ENCODE measurements at places on chromosomes 5 and 9. TPM values are rescaled to one million over a fixed set of nuclear protein-coding genes. Genes with fewer than 3 reads are reported as not detected.

The OR1N2 gene
- polyA plus RNA-seq = not detected

GRCh38 chr5:94632024-94632423 is 13.6 kb downstream of the SLF1 start:
- DNase-seq = no peak

GRCh38 chr5:75463726-75464125 is 47.7 kb downstream of the CERT1 start:
- peak; percentile 62 for DNase-seq

DNA sequence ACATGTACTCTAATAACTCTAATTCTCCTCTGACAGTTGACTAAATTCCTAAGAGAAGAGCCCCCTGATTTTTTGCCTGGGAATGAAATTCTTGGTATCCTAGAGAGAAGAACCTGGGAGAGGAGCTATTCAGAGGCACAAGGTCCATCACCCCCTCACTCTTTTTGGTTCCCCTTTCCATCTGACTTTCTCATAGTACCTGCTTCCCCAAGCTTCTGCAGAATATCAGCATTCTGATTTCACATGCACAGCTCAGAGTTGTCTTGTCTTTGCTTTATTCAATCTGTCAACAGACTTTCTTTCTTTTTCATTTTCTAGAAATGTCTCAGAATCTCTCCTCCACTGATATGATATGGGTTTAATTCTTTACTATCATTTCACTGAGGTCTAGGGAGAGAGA is 141.5 kb upstream of the FBXL17 start:
- no peak for DNase-seq

GRCh38 chr5:178323541-178323865 is 90.9 kb upstream of the PHYKPL start:
- DNase-seq = no peak

Measured in foreskin keratinocyte (primary cell).